ENCODE measurements at places on chromosomes 16 and 17.

DNA sequence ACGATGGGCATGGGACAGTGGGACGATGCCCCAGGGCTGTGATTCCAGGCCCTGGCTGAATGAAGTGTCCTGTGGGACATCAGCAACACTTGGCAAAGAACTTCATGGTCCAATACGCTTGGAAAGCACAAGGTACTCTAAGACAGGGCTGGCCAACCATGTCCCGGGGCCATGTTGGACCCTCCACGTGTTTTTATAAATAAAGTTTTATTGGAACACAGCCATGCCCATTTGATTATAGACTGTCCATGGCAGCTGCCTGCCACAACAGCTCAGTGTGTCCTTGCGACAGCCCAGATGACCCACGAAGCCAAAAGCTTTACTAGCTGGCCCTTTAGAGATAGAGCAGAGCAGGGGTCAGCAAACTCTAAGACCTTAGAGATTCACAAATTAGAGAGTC, 282.1 kb downstream of the C16orf95 start:
- DNase-seq, result no peak

DNA sequence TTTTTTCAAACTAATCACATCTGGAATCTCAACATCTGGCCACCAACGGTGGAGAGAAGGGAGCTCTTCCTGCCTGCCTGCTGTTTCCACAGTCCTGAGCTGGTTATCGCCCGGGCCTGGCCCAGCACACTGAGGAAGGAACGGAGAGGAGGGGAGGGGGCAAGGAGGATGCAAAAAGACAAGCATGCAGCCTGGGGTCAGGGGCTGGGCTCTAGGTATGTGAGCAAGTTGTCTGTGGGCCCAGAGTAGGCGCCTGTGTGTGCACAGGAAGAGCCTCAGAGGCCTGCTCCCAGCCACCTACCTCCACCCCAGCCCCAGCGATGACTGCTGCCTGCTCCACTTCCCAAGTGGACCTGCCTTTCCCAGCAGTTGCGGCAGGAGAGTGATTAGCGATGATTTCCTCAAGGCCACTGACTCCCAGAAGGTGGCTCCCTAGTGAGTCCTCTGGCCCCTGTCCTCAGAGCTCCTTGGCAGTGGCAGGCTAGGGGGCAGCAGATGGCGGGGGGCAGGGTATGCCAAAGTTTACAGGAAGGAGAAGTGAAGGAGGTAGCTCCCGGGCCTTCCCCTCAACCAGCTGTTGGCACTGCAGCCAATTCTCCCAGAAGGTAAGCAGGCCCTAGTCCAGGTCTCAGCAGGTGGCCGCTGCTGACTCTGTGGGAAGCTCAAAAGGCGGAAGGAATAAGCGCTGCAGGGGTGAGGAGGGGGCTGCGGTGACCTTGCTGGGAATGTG, 27.0 kb upstream of the RASD1 start:
- DNase-seq, result no peak

DNA sequence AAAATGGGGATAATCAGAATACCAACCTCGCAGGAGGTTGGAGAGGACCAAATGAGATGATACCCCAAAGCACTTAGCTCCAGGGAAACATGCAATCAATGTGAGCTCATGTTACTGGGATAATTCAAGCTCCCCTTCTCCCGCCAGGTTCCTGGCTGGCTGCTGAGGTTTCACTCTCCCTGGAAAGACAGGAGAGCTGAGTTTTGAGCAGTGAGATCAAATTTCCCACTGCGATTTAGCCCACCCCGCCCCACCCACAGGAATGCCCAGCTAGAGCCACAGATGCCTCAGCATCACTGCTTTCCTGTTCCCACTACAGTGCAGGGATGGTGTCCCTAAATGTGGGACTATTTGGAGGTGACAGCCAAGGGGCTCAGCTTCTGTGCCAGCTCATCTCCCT, 56.7 kb downstream of the ZNF423 start:
- no peak for DNase-seq

- DNase-seq, result no peak
Measured at GRCh38 chr17:13024016-13024415, 6.2 kb upstream of the ELAC2 start.

DNA sequence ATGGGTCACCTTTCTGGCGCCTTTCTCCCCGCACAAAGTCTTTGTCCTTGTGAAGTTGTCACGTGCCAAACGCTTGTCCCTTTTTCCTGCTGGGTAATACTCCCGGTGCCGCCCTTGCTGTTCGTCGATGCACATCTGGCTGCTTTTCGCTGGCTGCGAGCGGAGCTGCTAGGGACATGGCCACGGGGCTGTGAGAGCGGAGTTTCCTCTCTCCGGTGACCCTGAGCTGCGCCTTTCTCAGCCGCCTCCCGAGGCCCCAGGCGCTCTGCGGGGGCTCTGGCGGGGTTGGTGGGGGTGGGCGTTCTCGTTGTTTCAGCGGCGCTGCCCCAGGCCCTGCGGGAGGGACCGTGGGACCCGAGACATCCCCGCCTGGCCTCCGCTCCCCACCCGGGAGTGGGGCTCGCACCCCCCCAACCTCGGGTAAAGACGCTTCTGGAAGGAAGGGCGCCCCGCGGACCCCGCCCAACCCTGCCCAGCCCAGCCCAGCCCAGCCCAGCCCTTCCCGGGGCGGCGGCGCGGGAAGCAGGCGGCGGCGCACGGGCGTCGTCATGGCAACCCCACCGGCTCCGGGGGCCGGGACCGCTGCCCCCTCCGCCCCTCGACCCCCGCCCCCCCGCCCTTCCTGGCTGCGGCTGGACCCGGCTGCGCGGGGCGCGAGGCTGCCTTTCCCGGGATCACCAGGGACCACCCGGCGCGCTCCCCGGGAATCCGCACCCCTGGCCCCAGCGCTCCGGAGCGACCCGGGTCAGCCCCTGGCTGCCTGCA, 12.3 kb downstream of the CHMP6 start:
- DNase-seq, result no peak

- DNase-seq, result peak; percentile 88
Measured at GRCh38 chr17:46950997-46951621, 27.9 kb downstream of the RPRML start.

- DNase-seq, result no peak
Measured at GRCh38 chr17:41322903-41323895, 7.7 kb upstream of the KRTAP17-1 start.

DNA sequence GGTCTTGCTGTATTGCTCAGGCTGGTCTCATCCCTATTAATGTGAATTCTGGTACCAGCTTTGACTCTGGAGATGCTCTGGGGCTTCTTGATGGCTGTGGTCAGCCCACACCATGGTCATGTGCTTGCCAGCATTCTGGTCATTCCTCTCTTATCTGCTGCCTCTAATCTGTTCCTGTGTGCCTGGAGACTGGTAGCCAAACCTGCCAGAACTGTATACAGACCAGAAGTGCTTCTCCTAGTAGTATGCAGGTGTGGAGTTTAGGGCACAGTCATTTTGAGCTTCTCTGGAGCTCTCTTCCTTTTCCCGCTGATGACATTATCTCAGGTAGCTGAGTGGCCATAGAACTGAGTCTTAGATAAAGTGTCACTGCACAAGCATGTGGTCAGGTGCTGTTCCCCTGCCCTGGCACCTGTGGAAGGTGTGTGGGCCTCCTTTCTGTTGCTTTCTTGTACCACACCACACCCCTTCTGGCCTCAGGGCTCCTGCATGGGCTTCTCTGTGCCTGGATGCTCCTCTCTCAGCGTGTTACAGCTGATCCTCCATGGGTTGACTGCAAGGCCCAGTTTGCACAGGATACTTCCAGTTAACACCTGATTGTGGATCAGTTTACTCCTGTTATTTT, 162.7 kb downstream of the SPECC1 start:
- no peak for DNase-seq

DNA sequence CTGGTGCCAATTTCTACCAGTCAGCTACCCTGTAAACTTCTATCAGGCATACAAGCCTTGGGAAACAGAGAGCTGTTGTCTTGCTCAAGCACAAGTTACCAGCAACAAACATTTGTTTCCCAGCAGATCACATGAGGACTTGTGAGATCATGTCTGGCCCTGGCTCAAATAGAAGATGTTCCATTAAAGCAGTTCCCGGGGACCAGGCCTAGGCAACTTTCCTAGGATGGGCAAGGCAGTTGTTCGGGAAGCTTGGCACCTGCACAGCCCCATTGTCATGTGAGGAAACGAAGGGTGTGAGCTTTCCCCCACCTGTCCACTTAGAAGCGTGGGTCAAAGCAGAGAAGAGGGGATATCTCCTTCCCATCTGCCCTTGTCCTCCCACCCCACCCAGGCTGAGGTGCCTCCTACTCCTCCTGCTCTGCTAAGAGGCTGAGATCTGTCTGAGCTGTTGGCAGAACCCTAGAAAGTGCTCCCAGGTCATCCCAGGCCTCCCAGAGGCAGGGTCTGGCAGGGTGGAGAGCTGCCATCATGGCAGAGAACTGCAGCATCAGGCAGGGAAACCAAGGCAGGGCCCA, 11.2 kb upstream of the SLC47A2 start:
- peak; percentile 62 for DNase-seq

- no peak for DNase-seq
Measured at GRCh38 chr16:58119509-58119845, 9.7 kb downstream of the CFAP20 start.

GRCh38 chr16:10868104-10868595, 8.9 kb upstream of the CIITA start:
- no peak for DNase-seq

- no peak for DNase-seq
Measured at GRCh38 chr16:27402569-27402963, 592 bp downstream of the IL21R start.

GRCh38 chr16:10752843-10753523, 9.3 kb downstream of the NUBP1 start:
- DNase-seq, result peak; percentile 55

DNA sequence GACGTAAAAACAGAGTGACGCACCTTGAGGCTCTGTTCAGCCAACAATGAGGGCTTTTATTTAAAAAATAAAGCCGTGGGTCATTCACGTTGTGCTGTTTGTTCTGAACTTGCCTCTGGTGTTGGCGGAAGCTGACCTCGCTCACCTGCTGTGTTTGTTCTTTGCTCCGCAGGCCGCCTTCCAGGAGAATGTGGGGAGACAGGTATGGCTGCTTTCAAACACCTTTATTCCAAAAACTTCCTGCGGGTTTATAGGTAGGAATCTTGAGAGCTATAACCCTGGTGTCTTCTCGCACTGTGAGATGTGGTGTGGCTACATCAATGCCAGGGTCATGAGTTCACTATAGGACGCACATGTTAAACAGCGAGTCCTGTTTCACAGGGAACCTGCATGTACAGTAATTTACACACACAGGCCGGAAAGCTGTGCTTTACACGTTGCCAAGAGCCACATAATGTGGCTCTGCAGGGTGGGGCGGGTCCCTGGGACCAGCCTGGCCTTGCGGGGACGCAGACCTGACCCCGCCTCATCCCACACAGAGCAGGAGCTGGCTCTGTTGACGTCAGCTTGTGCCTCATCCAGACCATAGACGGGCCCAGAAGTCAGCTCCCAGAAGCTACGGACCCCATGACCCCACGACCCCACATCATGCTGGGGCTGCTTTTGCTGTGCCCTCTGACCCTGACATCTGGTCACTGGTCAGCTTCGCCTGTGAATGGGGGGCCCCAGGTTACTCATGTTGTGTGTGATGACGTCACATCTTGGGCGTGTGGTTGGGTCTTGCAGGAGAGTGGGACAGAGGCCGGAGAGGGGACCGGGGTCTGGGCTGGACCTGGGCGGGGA, 49.9 kb upstream of the ZNF750 start:
- no peak for DNase-seq

GRCh38 chr17:80856863-80857755, 134.5 kb upstream of the CHMP6 start:
- DNase-seq, result no peak

DNA sequence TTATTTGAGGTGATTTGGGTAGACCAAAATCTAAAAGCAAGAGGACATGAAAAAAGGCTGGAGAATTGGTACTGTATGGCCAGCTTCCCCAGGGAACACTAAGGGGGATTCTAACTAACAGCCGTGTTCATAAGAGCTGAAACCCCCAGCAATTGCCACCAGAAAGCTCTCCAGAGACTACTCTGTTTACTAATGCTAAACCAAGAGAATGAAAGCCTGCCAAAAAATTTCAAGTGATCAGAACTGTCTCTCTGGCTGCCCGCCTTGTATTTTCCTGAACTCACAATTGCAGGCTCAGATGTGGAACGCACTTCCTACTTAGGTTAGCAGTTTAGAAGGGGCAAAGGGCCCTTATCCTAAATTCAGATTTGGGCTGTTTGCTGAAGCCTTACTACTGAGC, 24.1 kb downstream of the MYH10 start:
- DNase-seq, result no peak

DNA sequence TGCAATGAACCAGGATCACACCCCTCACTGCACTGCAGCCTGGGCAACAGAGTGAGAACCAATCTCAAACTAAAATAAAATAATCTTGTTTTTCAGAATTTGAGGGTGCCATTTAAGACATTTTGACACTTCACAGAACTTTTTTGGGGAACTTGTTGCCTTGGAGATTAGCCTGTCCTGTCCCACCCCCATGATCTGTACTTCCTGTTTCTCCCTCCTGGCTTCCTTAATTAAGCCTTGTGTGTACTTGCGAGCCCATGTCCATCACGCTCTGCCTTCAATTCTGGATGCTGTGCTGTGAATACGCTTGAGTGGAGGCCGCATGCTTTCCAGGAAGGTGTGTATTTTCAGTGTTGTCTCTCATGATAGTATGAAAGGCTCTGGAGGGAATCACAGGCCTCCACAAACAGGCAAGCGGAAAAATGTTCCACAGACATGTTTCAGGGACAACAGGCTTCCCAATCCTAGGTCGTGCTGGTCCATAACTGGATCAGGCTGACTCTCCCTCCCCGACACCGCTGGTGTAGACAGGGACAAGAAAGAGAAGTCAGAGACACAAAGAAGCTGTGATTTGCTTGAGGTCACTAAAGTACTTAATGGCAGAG, 56.9 kb downstream of the NOS2 start:
- DNase-seq, result no peak

- DNase-seq, result no peak
Measured at GRCh38 chr16:67546761-67547422, 15.4 kb upstream of the CTCF start.

GRCh38 chr17:68097161-68097805, 61.7 kb downstream of the KPNA2 start:
- no peak for DNase-seq

GRCh38 chr17:20276421-20276820, 190.9 kb downstream of the LGALS9B start:
- no peak for DNase-seq

Measured in hypothalamus (tissue), 51 donors.